Stimulated activated CD4-positive, alpha-beta T cell treated with anti-CD3 and anti-CD28 coated beads, Interleukin-1b, Interleukin-23, amount 100 ng/mL, for 48 hours (primary cell): ENCODE measurements at places on chromosomes 3 and 15.

DNA sequence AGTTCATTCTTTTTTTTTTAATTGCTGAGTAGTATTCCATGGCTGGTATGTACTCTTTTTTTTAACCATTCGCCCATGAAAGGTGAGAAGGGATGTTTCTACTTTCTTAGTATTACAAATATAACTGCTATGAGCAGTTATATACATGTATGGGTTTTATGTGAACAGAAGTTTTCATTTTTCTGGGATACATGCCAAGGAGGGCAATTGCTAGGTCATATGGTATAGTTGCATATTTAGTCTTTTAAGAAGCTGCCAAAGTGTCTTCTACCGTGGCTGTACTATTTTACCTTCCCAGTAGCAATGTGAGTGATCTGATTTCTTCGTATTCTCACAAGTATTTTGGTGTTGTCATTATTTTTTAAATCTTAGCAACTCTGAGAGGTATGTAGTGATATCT is 11.2 kb upstream of the KLHL40 start:
- DNase-seq = no peak

GRCh38 chr15:22806156-22806555 is 19.7 kb downstream of the NIPA1 start:
- DNase-seq = no peak

DNA sequence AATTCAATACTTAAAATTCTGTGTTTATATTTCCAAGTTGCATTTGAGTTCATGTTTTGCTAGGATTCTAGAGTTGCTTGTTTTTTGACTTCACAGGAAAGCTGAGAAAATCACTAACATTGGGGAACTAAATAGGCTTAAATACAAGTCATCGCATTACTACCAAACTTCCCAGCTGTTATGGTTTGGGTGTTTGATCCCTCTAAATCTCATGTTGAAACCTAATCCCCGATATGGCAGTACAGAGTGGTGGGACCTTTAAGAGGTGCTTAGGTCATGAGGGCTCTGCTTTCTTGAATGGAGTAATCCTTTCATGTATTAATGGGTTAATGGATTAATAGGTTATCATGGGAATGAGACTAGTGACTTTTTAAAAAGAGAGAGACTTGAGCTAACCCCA is 77.2 kb upstream of the ARPP21 start:
- DNase-seq = no peak

DNA sequence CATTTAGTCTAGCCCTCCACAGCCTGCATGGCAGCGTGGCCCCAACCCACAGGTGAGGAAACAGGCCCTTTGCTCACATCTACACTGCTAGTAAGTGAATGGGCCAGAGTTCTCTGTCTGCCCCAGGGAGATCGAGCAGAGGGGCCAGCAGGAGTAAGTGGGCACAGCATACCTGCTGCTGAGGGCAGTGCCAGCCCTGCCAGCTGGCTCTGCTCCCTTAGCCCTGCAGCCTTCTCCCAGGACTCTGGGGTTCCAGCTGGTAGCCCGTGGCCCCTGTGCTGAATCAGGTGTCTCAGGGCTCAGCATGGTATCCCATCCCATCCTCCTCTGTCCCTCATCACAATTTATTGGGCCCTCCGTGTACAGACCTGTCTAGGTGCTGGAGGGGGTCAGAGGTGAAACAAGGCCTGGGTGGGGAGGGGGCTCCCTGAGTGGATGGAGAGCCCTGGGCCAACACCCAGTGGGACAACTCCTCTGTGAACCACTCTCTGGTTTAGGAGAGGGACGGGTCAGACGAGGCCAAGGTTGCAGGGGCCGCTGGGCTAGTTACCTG is 101.8 kb downstream of the DNAJB8 start:
- DNase-seq = no peak

GRCh38 chr3:180679178-180680096 is at the start of gene CCDC39:
Gene CCDC39, minus strand, starts transcription at chr3:180679489. Its CDS starts 109 bp downstream, at chr3:180679380.
- peak; percentile 74 for DNase-seq

GRCh38 chr15:31563001-31563400 is 236.4 kb downstream of the KLF13 start:
- no peak for DNase-seq
